Vagina (tissue), 2 donors: ENCODE measurements at places on chromosomes 13 and 19.

DNA sequence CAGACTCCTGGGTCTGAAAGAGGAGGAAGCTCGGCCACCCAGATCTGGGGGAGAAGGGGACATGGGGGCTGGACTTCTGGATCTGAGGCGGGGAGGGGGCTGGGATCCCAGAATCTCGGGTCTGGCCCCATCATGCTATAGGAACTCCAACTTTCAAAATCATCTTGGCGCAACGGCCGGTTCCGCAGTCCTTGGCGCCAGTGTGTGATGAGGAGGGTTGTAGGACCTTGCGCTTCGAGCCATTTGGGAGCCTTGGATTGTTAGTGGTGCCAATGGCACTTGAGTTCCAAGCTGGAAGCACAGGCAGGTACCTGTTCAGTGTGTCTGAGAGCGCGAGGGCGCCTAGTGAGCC lies 324 bp downstream of the RUVBL2 start:
- no peak for DNase-seq

GRCh38 chr19:39951065-39951650 lies 16.7 kb upstream of the FCGBP start:
- DNase-seq: no peak

DNA sequence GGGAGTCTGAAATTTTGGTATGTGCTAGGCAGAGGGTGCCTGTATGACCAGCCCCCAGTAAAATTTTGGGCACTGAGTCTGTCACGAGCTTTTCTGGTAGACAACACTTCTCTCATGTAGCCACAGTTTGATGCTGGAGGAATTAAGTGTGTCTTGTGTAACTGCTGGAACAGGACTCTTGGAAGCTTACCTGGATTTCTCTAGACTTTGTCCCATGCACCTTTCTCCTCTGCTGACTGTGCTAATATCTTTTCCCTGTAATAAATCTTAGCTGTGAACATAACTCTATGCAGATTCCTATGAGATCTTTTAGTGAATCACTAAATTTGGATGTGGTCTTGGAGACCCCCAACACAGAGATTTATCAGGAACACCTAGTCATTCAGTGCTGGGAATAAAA lies 13.8 kb downstream of the RNF6 start:
- DNase-seq: no peak

GRCh38 chr13:113351514-113352026 lies 12.4 kb downstream of the GRTP1 start:
- no peak for DNase-seq

DNA sequence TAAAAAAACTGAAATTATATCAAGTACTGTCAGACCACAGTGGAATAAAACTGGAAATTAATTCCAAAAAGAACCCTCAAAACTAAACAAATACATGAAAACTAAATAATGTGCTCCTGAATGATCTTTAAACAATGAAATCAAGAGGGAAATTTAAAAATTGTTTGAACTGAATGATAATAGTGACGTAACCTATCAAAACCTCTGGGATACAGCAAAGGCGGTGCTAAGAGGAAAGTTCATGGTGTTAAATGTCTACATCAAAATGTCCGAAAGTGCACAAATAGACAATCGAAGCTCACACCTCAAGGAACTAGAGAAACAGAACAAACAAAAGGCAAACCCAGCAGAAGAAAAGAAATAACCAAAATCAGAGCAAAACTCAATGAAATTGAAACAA lies 70.8 kb upstream of the TUBA3C start:
- DNase-seq: no peak

DNA sequence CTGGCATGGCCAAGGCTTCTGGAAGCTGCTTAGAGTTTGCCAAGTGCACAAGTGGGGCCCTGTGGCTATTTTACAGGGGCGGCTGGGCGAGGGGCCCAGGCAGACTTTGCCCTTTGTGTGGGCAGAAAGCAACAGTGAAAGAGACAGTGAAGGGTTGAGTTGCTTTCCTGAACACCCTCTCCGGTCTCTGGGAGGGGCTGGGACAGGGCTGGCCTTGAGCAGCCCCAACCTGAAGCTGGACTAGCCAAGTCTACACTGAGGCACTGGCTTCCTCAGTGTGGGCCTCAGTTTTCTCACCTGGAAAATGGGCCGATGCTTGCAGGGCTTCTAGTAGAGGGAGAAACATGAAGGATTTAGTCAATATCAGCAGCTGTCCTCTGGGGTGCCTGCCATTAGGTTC lies 2.4 kb upstream of the HOMER3 start:
- no peak for DNase-seq

DNA sequence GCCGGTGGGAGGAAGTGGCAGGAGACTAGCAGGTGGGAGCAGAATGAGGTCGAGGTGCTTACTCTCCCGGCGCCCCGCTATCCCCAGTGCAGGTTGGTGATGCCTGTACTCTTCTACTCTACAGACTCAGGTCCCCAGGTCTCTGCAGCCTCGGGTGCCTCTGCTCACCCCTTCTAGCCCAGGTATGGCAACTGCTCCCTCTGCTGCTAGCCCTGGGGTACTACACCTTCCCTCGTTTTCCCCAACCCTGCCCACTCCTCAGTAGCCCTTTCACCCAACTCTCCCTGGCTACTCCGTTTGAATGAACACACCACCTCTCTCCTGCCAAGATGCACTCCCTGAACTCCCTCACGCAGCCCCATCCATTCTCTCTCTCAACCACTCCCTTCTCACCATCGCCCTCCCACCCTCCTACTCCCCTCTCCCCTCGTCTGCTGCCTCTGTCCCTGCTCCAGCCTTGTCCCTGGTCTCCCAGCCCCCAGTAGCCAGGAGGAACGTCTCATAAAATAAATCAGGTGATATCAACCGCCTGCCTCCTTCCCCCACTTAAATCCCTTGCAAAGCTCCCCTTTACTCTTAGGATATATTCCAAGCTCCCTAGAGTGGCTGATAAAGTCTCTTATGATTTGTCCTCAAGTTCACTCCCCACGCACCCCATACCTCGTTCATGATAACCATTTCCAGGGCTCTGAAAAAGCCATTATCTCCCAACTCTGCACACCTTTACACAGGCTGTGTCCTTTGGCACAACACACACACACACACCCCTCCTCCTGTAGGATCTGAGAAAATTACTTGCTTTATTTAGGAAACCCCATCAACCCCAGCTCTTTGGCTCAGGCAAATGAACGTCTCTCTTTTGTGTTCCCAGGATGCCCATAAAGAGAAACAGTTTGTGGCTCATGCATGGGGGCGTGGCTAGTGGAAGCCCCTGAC lies 8.2 kb upstream of the MEIS3 start:
- DNase-seq: no peak

GRCh38 chr13:47306991-47307390 lies 410.1 kb upstream of the HTR2A start:
- no peak for DNase-seq

DNA sequence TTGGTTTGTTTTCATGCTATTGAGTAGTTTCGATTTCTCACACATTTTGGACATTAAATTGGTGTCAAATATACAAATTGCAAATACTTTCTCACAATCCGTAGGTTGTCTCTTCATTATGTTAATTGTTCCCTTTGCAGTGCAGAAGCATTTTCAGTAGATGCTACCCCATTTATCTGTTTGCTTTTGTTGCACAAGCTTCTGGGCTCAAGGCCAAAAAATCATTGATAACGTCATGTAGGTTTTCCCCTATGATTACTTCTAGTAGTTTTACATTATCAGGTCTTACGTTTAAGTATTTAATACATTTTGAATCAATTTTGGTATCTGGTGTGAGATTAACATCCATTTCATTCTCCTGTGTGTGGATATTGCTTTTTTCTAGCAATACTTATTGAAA lies 14.0 kb upstream of the ZNF347 start:
- DNase-seq: no peak

DNA sequence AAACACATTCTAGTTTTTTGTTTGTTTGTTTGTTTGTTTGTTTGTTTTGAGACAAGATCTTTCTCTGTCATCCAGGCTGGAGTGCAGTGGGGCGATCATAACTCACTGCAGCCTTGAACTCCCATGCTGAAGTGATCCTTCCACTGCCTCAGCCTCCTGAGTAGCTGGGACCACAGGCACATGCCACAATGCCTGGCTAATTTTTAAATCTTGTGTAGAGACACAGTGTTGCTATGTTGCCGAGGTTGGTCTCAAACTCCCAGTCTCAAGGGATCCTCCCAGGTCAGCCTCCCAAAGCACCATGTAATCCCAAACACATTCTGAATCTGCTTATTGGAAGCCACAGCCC lies 15.8 kb downstream of the PLA2G4C start:
- DNase-seq: no peak

- DNase-seq: no peak
Observed at GRCh38 chr13:58165617-58166016, 534.1 kb downstream of the PCDH17 start.

DNA sequence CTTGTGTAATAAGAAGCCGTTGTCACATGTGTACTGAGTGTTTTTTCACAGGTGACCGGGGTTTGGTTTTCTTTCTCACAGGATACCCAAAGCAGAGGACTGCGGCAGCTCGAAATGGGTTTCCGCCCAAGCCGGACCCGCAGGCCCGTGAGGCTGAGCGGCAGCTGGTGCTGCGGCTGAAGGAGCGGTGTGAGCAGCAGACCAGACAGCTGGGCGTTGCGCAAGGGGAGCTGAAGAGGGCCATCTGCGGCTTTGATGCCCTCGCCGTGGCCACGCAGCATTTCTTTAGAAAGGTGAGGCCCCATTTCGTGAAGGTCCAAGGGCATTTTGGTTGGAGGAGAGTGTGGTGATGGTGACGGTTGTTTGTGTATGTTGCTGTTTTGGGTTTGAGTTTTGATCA lies 236.3 kb downstream of the SLC7A1 start:
- DNase-seq: no peak

DNA sequence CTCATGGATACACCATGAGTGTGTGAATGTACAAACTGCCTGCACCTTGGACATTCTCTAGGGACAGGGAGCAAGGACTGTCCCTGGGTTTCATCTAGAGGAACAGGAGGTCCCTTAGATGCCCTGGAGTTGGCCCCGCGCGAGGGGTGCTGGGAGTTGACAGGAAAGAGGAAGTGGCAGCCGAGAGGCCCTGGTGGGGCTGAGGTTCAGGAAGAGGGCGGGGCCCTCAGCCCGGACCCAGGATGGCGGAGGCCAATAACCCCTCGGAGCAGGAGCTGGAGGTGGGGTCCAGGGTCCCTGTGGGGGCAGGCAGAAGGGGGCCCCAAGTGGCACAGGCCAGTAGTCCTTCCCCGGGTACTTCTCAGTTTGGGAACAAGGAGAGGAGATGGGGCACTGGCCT lies 6.9 kb downstream of the PKN1 start:
- no peak for DNase-seq

- DNase-seq: no peak
Observed at GRCh38 chr13:107210723-107211030, 642.7 kb upstream of the ARGLU1 start.

GRCh38 chr13:48710160-48710559 lies 56.4 kb downstream of the CYSLTR2 start:
- DNase-seq: no peak

- DNase-seq: no peak
Observed at GRCh38 chr19:13684021-13684420, 80.3 kb upstream of the MRI1 start.

- DNase-seq: no peak
Observed at GRCh38 chr13:97182111-97182890, 39.8 kb upstream of the MBNL2 start.

- no peak for DNase-seq
Observed at GRCh38 chr19:35169221-35169995, 14.9 kb downstream of the FXYD5 start.

GRCh38 chr19:40457953-40458596 lies 7.5 kb downstream of the BLVRB start:
- DNase-seq: no peak

- peak; percentile 60 for DNase-seq
Observed at GRCh38 chr13:100667894-100668293, 6.7 kb downstream of the TMTC4 start.

- no peak for DNase-seq
Observed at GRCh38 chr19:42281146-42281826, 12.2 kb downstream of the CIC start.

GRCh38 chr13:46639033-46639981 lies 86.3 kb downstream of the LRCH1 start:
- no peak for DNase-seq

DNA sequence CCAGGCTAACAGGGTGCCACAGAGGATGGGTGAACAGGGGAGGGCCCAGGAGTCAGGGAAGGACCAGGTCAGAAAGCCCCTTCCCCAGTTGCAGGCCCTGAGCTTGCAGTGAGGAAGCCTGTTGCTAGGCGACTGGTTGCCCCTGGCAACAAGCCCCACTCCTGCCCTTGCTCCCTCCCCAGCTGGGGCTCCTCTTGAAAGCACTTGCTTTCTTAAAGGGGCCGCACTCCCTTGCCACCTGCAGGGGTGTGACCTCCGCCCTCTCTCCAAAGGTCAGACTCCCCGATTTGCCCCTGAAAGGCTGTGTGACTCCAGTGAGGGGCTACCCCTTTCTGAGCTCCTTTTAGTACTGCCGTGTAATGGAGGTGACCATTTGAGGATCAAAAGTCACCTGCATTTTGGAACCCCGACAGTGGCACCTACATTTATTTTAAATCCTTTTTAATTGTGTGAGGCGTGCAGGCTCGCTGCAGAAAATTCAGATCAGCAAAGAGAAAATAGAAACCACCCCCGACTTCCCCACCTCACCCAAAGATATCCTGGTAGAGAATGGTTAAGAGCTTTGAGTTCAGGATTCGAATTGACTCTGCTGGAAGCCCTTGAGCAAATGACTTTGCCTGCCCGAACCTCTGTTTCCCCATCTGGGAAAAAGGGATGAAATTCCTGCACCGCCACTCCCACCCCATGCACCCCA lies 4.8 kb downstream of the FCHO1 start:
- DNase-seq: no peak

GRCh38 chr13:28375250-28375930 lies 119.5 kb downstream of the FLT1 start:
- no peak for DNase-seq

GRCh38 chr13:50080203-50080910 lies 65.1 kb downstream of the KCNRG start:
- DNase-seq: no peak

- no peak for DNase-seq
Observed at GRCh38 chr19:48608798-48609263, 2.3 kb downstream of the SPACA4 start.

DNA sequence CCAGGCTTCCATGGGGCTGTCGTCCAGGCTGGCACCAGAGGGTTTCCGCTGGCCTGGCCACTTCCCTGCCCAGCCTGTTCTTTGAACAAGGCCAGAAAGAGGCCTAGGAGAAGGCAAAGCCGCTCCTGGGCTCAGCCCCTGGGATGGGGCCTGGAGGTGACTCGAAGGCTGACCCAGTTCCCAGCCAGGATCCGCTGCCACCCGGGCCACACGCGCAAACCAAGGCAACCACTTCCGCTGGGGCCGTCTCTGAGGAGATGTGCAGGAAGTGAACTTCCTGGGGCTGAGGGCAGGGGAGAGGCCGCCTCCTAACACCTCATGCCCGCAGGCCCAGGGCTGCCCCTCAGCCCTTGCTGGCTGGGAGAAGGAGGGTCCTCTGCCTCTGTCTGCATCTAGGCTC lies 15.2 kb downstream of the PLEKHF1 start:
- DNase-seq: no peak

GRCh38 chr13:87094646-87095045 lies 576.5 kb upstream of the SLITRK5 start:
- no peak for DNase-seq

DNA sequence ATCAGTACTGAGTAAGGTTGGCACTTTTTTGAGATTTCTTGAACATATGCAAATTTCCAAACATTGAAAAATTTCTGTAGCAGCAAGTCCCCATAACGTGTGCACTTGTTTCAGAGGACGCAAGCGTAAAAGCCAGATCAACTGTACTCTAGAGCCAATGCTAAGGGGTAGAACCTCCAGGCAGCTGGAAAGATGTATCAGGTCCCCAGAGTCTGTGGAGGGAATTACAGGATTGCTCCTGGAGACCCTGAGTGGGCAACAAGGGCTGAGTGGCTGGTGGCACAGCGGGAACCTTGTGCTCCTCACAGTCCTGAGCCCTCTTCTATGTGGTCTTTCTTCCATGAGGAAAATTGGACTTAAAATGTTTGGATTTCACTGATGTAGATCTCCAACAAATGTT lies 53.9 kb upstream of the AMER2 start:
- peak; percentile 58 for DNase-seq
